HCT116 (cell line): ENCODE measurements at places on chromosomes 3 and 15.

GRCh38 chr15:70559265-70560239, 203.8 kb downstream of the UACA start:
- no peak for DNase-seq

- peak; percentile 10 for DNase-seq
Observed at GRCh38 chr3:153443961-153444360, 281.9 kb downstream of the RAP2B start.

GRCh38 chr3:159266779-159267178, 464.9 kb downstream of the MFSD1 start:
- DNase-seq: peak; percentile 26

GRCh38 chr3:101709126-101709525, 15.3 kb upstream of the CEP97 start:
- no peak for DNase-seq

DNA sequence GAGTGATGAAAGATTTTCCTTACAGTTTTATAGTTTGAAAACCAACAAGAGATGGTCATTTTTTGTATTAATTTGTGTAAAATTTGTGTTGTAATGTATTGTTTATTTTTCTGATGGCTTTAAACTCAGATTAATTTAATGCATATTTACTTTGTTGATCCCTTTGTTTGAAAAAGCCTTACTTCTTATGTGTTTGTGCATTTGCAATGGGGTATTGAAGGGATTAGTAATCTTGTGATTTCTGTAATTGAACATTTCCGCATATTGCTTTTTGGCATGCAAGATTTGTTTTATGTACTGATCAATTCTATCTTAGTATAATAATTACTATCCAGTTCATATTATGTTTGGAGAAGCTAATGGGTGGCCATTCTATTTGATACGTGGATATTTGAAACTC, 98.4 kb upstream of the ROBO1 start:
- DNase-seq: no peak

- peak; percentile 60 for DNase-seq
Observed at GRCh38 chr3:192130534-192131132, 596.7 kb downstream of the FGF12 start.

GRCh38 chr15:31871166-31871886, 159.0 kb upstream of the CHRNA7 start:
- DNase-seq: no peak
